ENCODE measurements at places on chromosomes 1 and 21.

GRCh38 chr1:210908257-210908656, 225.7 kb downstream of the KCNH1 start:
- DNase-seq: no peak

GRCh38 chr21:33478935-33479678, 667 bp downstream of the TMEM50B start:
- DNase-seq: no peak

GRCh38 chr1:4689941-4690635, 35.7 kb downstream of the AJAP1 start:
- no peak for DNase-seq

DNA sequence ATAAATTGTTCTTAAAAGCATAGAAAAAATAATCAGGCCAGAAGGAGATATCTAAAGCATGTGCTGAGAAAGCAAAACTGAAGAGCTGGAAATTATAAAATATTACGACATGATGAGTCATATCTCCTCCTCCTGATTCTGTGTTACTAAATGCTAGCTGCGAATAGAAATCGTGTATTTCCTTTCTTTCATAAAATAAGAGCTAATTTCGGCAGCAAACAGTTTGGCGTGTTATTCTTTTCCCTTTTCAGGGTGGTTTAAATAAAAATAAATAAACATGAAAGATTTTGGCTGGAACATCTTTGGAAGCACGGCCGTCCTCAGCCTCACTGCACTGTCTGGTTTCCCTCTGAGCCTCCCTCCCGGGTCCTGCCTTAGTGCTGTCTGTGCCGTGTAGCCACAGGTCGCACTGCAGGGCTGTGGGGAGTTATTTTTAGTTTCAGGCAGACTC, 56.0 kb downstream of the ADARB1 start:
- DNase-seq: peak; percentile 57

GRCh38 chr1:153441238-153441755, 19.2 kb downstream of the S100A7 start:
- no peak for DNase-seq

- no peak for DNase-seq
Observed at GRCh38 chr1:192861860-192862259, 53.0 kb downstream of the RGS2 start.

GRCh38 chr1:173663159-173663558, 6.5 kb downstream of the ANKRD45 start:
- no peak for DNase-seq

DNA sequence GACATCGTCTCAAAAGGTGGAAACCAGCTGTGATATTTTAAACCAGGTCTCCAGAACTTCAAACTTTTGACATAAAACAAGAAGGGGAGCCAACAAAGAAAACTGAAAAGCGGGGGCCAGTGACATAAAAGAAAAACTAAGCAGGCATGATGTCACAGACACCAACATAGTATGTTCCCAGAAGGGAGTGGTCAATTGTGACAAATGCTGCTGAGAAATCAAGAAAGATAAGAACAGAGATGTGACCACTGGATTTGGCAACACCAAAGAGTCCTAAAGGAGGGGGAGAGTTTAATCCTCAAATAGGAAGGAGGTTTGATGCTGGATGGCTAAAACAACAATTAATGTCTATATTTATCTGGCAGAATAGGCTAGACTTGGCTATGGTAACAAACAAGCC, 2.3 kb upstream of the RNF19B start:
- DNase-seq: no peak

GRCh38 chr1:117559139-117559538, 46.7 kb upstream of the TENT5C start:
- no peak for DNase-seq

DNA sequence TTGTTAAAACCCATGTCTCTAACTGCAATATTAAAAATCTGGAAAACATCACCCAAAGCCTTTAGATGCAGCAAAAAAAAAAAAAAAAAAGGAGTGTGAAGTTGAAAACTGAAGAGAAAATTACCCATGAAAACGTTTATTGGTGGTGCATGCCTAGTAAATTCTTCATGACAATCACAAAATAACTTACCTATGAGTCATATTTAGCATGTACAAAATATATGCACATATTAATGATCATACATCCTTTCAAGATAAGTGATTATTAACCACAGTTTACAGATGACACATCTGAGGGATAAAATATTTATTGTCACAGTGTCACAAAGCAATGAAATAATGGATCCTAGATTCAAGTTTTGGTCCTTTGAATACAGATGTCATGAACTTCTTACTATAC, 505.2 kb upstream of the NR5A2 start:
- DNase-seq: no peak

All from smooth muscle cell of the brain vasculature (primary cell).